Mucosa of descending colon (tissue), 3 donors: ENCODE measurements at places on chromosomes 12 and 14. TPM values are rescaled to one million over a fixed set of nuclear protein-coding genes. Genes with fewer than 3 reads are reported as not detected.

The PITPNM2 gene
- 20.8 TPM for total RNA-seq

The TDRD9 gene
- total RNA-seq = 0.98 TPM

The SMIM41 gene
- total RNA-seq = 0.41 TPM

The MMP17 gene
- 1.1 TPM for total RNA-seq

The EIF5 gene
- 255 TPM for total RNA-seq

The OAS2 gene
- total RNA-seq = 5.5 TPM

The RNASE4 gene
- 37.4 TPM for total RNA-seq

The BCL2L14 gene
- total RNA-seq = 74.4 TPM

The RNASE1 gene
- 203 TPM for total RNA-seq

The GALNT16 gene
- total RNA-seq = 0.87 TPM

The CBLN3 gene
- 2.6 TPM for total RNA-seq

The CDCA3 gene
- total RNA-seq = 2.8 TPM

The CFAP251 gene
- total RNA-seq = 0.14 TPM

The MAP3K9 gene
- total RNA-seq = 9.3 TPM

The RNFT2 gene
- total RNA-seq = 2.1 TPM

The FICD gene
- total RNA-seq = 3.2 TPM

The PSMA6 gene
- 130 TPM for total RNA-seq

The GARIN6 gene
- not detected for total RNA-seq

The KNTC1 gene
- total RNA-seq = 28.3 TPM

The SMCO2 gene
- not detected for total RNA-seq

The GPR135 gene
- total RNA-seq = 2.8 TPM

The PLXNC1 gene
- total RNA-seq = 5.2 TPM

The GALNT8 gene
- 7.9 TPM for total RNA-seq

The ADGRD1 gene
- 18.4 TPM for total RNA-seq

The KRT3 gene
- total RNA-seq = not detected

The ASCL1 gene
- total RNA-seq = not detected

The DCAF4 gene
- 13.9 TPM for total RNA-seq

The CNPY2 gene
- total RNA-seq = 77.7 TPM

The KCNA5 gene
- total RNA-seq = 0.20 TPM

The ZFHX2 gene
- total RNA-seq = 3.2 TPM

The ARID2 gene
- 43.3 TPM for total RNA-seq

The PLEKHA5 gene
- total RNA-seq = 29.6 TPM

The TMTC1 gene
- 49.1 TPM for total RNA-seq

The ARL1 gene
- 77.8 TPM for total RNA-seq

The GZMH gene
- 0.35 TPM for total RNA-seq

The NEUROD4 gene
- total RNA-seq = not detected

The IRAK4 gene
- total RNA-seq = 20.9 TPM

The GPR162 gene
- total RNA-seq = 18.6 TPM

The KRT83 gene
- not detected for total RNA-seq

The CNTN1 gene
- total RNA-seq = 6.9 TPM

The DLK1 gene
- 1.9 TPM for total RNA-seq

The UBE3B gene
- 52.5 TPM for total RNA-seq

The KRT85 gene
- total RNA-seq = not detected

The HOXC12 gene
- total RNA-seq = not detected

The PDE3A gene
- total RNA-seq = 47.2 TPM

The TEX52 gene
- not detected for total RNA-seq

The OR4K14 gene
- not detected for total RNA-seq

The AP1G2 gene
- total RNA-seq = 95.4 TPM

The YAF2 gene
- 19.0 TPM for total RNA-seq

The SLC41A2 gene
- 106 TPM for total RNA-seq
